ENCODE measurements at places on chromosomes 5 and 9.

GRCh38 chr5:135990528-135991255 is 35.9 kb upstream of the LECT2 start:
- DNase-seq: no peak

DNA sequence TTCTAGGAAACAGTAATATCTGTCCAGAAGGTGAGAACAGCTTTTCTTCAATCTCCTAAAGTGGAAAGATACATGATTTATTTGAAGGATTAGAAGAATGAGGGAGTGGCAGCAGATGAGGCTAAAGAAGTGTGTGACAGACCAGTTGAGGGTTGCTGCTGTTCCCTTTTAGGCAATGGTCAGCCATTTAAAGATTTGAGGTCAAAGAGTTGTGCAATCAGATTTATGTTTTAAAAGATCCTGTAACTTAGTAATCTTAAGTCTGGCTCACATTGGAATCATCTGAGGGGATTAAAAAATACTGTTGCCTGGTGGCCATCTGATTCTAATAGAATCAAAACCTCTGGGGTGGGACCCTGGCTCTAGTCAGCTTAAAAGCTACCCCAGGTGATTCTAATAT is 4.3 kb upstream of the SGCD start:
- no peak for DNase-seq

GRCh38 chr5:143657647-143658285 is 154.2 kb upstream of the HMHB1 start:
- no peak for DNase-seq

- no peak for DNase-seq
Measured at GRCh38 chr9:89464300-89464901, 33.5 kb downstream of the SEMA4D start.

DNA sequence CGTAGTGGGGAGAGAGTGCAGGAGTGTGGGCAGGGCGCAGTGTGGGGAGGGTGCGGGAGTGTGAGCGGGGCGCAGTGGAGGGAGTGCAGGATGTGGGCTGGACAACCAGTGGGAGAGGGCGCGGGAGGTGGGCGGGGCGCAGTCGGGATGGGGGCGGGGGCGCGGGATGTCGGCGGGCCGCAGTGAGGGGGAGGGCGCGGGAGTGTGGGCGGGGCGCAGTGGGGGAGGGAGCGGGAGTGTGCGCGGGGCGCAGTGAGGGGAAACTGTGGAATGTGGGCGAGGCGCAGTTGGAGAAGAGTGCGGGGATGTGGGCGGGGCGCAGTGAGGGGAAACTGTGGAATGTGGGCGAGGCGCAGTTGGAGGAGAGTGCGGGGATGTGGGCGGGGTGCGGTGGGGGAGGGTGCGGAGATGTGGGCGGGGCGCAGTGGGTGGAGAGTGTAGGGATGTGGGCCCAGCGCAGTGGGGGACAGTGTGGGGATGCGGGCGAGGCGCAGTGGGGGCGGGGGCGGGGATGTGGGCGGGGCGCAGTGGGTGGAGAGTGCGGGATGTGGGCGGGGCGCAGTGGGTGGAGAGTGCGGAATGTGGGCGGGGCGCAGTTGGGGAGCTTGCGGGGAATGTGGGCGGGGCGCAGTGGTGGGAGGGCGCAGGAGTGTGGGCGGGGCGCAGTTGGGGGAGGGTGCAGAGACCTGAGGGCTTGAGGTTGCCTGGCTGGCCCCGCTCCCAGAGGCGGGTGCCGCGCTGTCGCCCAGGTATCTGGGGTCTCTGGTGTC is at the start of gene NXNL2:
Gene NXNL2 (plus strand): TSS at position 723 of the 770 bp plus-strand sequence. CDS start 257 bp downstream, outside the sequence.
- peak; percentile 46 for DNase-seq

DNA sequence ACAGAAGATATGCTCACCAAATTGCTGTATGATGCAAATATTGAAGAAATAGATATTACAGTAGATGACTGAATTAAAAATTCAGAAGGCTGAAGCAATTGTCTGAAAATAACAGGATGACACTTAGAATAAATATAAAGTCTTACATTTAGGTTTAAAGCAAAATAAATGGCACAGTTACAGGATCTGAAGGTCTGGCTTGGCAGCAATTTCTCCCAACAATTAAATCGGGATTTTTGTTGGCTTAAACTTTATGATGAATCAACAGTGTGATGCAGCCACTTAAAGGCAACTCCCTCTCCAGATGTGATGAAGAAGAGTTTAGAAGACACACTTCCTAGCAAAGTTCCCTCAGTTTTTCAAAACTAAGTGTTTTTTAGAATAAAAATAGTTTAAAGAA is 80.5 kb downstream of the NREP start:
- DNase-seq: no peak

GRCh38 chr5:73693573-73694061 is 67.6 kb downstream of the ARHGEF28 start:
- DNase-seq: peak; percentile 5

DNA sequence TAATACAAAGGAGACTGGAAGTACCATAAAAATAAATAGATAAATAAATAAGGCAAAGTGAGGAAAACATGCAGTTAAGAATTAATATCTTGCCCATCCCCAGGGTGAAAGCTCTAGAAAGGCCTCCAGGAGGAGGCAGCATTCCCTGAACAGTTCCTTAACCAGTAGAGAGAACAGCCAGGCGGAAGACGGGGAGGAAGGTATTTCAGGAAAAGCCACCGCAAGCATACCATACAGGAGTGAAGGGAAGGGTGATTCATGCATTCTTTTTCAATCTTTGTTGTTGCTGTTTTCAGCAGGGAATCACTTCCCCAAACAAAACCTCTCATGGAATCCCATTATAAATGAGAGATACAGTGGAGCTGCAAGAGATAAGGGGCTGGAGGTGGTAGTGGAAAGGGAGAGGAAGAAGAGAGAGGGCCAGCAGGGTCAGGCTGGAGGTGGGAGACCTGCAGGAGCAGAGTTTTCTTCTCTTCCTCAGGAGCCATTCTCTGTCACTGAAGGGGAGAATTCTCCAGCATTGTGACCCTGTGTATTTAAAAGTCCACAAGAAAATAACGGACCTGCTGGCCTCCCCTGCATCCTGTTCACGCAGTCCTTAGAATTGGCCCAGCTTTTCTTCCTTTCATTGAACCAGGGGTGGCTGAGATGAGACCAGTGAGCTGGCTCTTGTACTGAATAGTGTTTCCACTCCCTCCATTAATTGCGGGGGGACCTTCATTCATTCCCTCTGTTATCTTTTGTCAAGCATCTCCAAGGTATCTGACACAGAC is 255.9 kb downstream of the FAM114A2 start:
- no peak for DNase-seq

Measured in CD4-positive, alpha-beta T cell treated with Interleukin-17A for 1 hour (primary cell).